ENCODE measurements at places on chromosomes 2 and 18.

DNA sequence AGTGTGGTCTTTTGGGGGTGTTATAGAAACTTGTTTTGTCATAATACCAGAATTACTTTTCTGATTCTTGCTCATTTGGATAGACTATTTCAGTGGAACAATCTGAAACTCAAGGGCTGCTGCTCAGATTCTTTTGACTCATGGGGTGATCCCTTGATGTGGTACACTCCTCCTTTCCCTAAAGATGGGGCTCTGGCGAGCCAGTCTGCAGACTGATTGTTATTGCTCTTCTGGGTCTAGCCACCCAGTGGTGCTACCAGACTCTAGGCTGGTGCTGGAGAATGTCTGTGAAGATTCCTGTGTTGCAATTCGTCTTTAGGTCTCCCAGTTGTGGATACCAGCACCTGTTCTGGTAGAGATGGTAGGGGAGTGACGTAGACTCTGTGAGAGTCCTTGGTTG lies 4.2 kb upstream of the MARS2 start:
- peak; percentile 25 for DNase-seq

DNA sequence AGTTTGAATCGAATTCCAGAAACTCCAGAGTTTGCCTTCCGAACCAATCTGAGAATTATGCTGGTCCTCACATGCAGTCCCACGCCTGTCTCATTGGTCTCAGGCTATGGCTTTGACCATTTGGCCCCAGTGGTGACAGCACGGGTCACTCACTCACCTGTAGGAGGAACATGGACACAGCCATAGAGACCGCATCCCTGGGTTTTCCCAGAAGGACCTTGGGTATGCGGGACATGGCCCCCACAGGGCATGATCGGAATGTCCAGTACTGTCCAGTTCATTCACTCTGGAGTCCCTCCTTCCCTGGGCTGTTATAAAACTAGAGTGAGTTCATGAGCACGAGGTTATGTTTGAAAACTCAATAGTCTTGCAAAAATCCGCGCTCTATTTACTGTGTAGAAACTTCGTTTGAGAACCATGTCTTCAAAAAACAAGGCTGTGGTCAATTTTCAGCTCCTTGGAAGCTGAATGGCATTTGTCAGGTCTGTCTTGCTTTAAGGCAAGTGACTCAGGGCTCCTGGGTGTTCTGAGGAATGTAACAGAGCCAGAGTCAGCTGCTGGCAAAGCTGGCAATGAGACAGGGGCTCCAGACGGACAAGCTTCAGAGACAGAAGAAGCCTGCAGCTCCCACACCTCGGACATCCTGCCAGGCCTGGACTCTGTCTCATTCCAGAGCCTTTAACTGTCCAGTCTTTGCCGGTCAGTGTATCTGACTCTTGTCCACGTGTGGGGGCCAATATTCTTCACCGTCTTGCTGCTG lies 86.7 kb upstream of the TMEM18 start:
- DNase-seq: no peak

DNA sequence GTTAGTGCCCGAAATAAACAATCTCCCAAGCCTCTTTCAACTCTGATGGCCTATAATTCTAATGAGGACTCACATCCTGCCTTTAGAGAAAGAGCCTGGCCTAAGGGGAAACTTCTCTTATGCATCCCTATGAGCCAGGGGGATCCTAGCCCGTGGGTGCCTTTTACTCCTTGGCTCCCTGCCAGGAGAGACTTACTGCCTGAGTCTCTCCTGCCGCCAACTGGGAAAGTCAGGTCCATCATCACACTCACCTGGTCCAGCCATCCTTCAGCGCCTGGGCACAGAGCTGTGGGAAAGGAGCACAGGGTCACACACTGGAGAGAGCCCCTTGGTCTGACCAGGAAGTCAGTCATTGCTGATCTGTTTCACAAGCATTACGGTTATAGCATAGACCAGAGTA lies 24.1 kb downstream of the ENOSF1 start:
- DNase-seq: no peak

DNA sequence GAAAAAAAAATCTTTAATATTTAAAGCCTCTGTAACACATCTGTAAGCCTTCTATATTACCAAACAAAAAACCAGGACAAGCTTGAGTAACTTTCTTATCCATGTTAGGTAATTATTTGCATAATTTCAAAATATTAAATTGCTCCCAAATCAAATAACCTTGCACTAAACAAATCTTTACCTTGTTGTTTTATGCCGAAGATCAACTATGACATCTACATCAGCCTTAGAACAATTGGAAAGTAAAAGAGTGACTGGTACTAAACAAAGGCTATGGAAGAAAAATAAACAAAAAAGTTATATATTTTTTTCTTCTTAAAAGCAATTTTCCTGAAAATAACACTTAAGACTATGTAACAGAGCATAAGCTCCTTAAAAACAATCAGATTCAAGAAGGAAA lies 71.2 kb upstream of the SLC25A52 start:
- no peak for DNase-seq

- DNase-seq: no peak
Measured at GRCh38 chr2:175282300-175282699, 100.8 kb upstream of the ATP5MC3 start.
